ENCODE measurements at places on chromosomes 2 and 18. TPM values are rescaled to one million over a fixed set of nuclear protein-coding genes. Genes with fewer than 3 reads are reported as not detected.

NYAP2 gene
- not detected for total RNA-seq

C1GALT1C1L gene
- 2.1 TPM for total RNA-seq

LRRC30 gene
- not detected for total RNA-seq

CFAP221 gene
- total RNA-seq = 0.57 TPM

TANC1 gene
- 14.3 TPM for total RNA-seq

MC2R gene
- not detected for total RNA-seq

PIEZO2 gene
- total RNA-seq = 1.8 TPM

YPEL5 gene
- 112 TPM for total RNA-seq

ARL4C gene
- total RNA-seq = 72.2 TPM

TTN gene
- 0.02 TPM for total RNA-seq

SETBP1 gene
- total RNA-seq = 0.10 TPM

GALNT13 gene
- total RNA-seq = 0.05 TPM

SLC23A3 gene
- 0.67 TPM for total RNA-seq

KLHL14 gene
- not detected for total RNA-seq

C2orf15 gene
- 1.0 TPM for total RNA-seq

ALPI gene
- not detected for total RNA-seq

NOL4 gene
- not detected for total RNA-seq

CHST9 gene
- not detected for total RNA-seq

SIX3 gene
- total RNA-seq = not detected

RAD51AP2 gene
- 0.17 TPM for total RNA-seq

UGT1A3 gene
- not detected for total RNA-seq

PLGLB1 gene
- 0.43 TPM for total RNA-seq

ARL5A gene
- 76.7 TPM for total RNA-seq

C2orf78 gene
- total RNA-seq = not detected

GCKR gene
- total RNA-seq = not detected

ACADL gene
- total RNA-seq = not detected

DCC gene
- 0.24 TPM for total RNA-seq

RAB31 gene
- 19.6 TPM for total RNA-seq
